Caki2 (cell line): ENCODE measurements at places on chromosomes 16 and 17. TPM values are rescaled to one million over a fixed set of nuclear protein-coding genes. Genes with fewer than 3 reads are reported as not detected.

The VPS35 gene
- 73.5 and 80.3 TPM in 2 replicates for total RNA-seq

The SMIM5 gene
- not detected in 2 replicates for total RNA-seq

DNA sequence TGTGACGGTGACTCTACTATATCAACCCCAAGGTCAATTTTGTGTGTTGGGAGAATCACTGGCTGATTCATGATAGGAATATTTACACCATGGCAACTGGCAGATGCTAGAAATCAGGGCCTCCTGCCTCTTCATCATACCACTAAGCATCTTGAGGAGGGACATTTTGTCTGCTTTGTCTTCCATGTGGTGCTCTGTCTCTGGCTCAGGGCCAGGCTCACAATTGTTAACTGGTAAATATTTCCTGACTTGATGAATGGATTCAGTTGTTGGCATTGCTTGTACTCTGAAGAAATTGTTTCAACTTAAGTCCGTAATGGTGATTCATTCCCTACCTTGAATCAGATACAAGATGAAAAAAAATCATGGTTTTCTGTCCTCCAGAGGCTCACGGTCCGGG is 292.7 kb downstream of the HAPSTR1 start:
- no peak for DNase-seq

GRCh38 chr16:88448461-88449266 is 4.4 kb upstream of the ZFPM1 start:
- no peak for DNase-seq

- no peak for DNase-seq
Measured at GRCh38 chr17:8320990-8321389, 10.9 kb downstream of the ARHGEF15 start.
